Fibroblast of the conjunctiva (primary cell): ENCODE measurements at places on chromosomes 3 and 15.

DNA sequence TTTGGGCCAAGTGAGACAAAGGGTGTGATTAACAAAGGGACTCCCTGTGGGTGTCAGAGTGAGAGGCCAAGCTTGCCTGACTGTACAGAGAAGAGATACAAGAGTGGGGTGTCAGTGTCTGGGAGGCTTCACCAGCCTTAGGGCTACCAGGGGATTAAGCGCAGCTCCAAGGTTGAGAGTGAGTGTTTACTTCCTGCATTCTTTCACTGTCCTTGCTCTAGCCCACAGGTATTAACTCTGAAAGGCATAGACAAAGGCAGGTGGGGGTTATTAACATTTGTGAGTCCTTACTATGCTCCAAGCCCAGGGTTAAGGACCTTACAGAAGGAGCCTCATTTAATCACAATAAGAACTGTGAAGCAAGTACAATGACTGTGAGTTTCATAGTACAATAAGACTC is 107.6 kb downstream of the IL20RB start:
- no peak for DNase-seq

GRCh38 chr3:67654099-67654843 is at the start of gene SUCLG2:
Gene SUCLG2 (minus strand): TSS chr3:67654612. CDS start chr3:67654586, 26 bp downstream.
- DNase-seq: peak; percentile 71

DNA sequence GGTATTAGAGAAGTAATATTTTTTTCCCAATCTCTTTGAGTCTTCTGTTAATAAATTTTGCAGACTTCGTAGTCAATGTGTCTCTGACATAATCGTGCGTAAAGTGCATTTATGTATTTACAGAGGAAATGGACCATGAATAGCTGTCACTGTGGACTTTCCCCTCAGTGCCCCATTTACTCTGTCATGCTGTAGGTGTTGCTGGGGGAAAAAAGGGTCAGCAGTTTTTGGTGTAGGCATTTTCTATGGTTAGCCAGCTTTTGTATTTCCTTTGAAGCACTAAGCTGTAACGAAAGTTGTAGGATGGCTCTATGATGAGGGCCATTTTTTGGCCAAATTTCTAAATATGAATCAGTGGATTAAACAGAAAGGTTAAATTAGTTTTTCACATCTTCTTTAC is 598.4 kb downstream of the FGF12 start:
- DNase-seq: no peak

DNA sequence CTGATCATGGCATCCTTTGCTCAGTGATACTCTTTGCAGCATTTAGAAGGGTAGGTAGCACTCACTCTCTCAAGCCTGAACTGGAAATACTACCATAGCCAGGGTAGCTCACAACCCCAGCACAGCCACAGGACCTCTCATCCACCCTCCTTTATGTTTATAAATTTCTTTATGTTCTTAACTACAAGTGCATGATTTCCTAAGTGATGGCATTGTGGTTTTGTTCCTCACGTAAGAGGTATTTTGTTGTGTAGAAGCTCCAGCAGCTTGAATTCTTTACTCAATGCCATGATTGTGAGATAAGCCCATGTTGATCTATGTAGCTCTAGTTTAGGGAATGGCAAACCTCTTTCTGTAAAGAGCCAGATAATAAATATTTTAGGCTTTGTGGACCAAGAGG is 7.9 kb upstream of the RTP3 start:
- DNase-seq: no peak
